ENCODE measurements at places on chromosomes 2 and 18.

DNA sequence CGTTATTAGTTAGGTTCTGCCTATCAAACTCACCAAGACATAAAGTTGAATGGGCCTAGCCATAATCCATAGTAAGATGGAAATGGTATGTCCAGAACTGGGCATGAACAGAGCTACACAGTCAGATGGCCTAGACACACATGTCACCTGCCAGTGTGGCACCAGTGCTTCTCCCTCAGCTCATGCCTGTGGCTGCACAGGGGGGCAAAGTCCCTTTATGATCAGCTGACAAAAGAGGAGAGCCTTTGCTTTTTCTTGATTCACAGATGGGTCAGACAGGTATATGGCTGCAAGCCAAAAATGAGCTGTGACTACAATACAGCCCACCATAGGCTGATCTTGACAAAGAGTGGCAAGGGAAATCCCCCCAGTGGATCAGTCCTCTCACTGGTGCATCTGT is 28.3 kb upstream of the STARD7 start:
- no peak for DNase-seq

DNA sequence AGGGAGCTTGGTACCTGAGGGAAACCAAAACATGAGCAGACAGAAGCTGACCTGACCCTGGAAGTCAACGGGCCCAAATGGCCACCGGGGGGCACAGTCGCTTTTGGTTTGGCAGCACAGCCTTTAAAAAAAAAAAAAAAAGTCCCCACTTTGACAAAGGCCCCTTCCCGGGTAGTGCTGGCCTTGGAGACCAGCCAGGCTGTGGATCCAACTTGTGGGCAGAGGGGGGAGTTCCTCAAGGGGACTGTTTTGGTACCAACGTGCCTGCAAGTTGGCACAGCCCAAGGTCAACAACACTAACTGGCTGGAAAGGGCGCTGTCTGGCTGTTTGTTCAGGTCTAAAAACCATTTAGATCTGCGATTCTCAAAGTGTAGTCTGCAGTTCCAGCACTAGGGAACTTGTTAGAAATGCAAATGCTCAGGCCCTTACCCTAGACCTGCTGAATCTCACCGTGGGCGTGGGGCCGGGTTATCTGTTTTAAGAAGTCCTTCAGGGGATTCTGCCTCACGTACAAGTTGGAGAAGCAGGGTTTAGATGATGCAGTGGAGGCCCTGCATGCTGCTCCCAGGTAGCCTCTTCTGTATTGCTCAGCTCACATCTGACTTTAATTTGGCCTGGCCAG is 83.0 kb downstream of the LPIN1 start:
- DNase-seq: peak; percentile 7

DNA sequence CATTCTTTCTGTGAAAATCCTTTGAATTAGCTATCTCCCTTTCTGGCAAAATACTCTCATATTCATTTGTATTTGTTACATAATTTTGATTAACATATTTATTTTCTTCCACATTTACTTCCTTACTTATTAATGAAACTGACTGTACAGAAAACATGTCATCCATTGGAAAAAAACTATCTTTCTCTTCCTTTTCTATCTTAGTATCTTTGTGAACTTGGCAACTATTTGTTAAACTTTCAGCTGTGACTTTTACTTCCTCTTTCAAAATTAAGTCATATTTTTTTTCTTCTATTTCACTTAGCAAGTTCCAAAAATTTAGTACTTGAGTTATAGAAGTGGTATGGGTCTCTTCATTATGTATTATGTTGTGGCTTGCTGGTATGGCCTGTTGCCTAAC is 2.6 kb downstream of the RAD51AP2 start:
- DNase-seq: no peak

DNA sequence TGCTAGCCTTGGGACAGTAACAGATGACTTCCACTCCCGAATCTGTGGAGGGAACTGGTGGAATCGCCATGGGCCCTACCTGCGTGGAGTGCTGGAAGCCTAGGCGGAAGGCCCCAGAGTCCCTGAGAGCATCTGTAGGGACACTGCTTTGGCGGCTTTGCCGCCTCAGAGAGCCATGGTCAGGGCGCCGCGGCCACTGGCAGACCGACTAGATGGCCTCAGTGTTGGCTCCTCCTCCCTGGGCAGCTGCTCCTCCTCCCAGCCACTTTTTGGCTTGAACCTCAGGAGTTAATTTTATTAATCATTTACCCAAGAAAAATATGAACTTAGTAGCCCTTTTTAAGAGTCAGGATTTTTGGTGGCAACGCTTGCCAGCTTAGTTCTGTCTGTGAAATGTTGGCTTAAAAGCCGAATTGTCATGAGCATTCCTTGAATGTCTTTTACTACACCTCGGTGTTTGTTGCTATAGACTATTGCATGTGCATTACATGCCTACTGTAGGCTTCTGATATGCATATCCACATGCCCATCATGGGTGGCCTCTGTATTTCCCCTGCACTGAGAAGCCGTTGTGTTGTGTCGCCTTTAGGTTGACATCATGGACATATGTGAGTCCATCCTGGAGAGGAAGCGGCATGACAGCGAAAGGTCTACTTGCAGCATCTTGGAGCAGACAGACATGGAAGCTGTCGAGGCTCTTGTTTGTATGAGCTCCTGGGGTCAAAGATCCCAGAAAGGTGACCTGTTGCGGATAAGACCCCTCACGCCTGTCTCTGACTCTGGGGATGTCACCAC is 2.4 kb downstream of the KLF11 start:
- DNase-seq: no peak

GRCh38 chr2:16561676-16562075 is 104.0 kb downstream of the CYRIA start:
- DNase-seq: no peak

DNA sequence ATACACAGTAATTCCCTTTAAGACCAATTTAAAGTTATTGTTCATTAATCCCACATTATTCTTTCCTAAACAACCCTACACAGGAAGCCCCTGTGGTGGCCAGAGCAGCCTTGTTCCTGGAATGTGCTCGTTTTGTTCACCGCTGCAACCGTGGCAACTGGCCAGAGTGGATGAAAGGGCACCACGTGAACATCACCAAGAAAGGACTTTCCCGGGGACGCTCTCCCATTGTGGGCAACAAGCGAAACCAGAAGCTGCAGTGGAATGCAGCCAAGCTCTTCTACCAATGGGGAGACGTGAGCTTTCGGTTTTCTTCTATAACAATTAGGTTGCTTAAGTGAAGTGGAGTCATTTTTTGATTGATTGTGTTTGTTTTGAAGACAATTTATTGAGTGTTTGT is 101.0 kb downstream of the UNC80 start:
- DNase-seq: no peak

DNA sequence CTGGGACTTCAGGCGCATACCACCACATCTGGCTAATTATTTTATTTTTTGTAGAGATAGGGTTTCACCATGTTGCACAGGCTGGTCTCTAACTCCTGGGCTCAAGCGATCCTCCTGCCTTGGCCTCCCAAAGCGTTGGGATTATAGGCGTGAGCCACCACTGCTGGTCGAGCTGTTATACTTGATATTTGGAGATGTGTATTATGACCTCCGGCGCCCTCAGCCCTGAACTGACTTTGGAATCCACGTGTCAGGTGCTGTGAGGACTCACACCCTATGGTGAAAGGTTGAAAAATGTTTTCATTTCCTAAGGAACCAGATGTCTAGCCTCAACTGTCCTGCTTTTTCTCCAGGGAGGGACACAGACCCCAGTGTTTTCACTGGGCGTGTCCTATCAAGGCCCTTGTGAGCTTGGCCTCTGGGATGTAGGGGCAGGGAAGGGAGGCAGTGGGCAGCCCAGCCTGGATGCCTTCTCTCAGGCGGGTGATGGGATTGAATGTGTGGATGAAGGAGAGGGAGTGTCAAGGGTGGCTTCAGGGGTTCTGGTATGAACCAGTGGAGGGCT is 56.4 kb upstream of the HAAO start:
- no peak for DNase-seq

DNA sequence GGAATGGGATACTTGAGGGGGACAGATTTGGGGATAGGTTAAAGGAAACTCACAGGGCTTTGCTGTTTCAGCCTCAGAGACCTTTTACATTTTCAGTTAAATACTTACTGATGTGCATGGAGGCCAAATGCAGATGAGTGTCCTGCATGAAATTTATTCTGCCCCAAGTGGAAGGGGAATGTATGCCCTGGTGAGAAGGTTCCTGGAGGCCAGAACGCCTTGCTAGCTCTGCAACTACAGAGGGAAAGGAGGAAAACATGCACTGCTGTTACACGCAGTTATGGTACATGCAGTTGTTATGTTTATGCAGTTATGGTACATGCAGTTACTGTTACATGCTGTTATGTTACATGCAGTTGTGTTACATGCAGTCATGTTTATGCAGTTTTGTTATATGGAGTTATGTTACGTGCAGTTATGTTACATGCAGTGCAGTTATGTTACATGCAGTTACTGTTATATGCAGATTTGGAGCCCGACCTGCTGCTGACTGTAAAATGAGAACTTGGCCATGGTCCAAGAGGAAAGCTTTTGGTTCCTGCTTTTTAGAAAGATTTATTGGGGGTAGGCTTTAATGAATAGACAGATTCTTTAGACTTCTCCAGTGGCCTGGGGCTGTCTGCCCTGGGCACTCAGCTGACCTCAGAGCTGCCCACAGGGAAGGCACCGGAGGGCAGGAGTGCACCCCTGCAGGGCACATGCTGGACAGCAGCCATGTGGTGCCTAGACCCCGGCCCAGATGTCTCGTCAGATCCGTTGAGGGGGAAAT is 84.1 kb downstream of the LDLRAD4 start:
- DNase-seq: no peak

DNA sequence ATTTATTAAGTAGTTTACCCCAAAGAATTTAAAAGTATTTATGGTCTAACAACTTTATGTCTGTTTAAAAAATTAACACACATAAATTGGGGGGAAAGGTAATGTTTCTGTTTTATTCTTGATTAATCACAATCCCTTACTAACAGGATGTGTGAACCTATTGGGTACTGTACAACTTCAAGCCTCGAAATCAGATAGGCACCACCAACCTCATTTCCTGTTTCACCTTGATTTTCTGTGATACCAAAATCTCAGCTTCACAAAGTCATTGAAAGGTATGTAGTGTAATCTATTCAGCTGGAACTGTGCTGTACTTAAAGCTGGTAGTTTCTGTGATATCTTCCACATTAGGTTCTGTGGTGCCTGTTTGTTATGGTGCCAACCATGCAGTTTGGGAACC is 4.0 kb downstream of the RNMT start:
- DNase-seq: no peak

- DNase-seq: no peak
Observed at GRCh38 chr2:177716484-177716883, 323.9 kb downstream of the AGPS start.

- no peak for DNase-seq
Observed at GRCh38 chr2:110126086-110126773, 10.6 kb upstream of the MALL start.

DNA sequence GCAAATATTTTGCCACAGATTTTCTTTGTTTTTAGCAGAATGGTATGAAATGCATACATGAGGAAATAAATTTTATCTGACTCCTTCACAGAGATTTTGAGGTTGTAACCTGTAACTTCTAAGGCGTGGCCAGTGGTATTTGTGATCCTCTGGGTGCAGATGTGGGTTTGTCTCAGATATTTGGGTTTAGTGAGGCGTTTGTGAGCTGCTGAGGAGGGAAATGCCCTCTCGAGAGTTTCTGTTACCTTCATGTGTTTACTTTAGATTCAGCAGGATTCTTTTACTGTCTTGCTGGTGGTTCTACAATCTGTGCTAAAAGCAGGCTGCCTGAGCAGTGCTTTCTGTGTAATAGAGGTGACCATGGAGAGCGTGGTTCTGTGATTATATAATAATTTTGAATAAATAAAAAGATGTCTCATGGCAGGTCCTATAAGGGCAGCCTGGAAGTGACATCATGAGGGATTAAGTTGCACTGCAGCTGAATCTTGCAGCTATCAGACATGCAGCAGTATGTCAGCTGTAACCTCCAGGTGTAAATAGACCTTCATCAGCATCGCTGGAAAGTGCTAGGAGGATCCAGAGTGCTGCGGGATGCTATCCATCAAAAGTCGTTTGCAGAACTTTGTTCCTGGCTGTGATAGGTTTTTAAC is 34.1 kb downstream of the TANC1 start:
- DNase-seq: no peak

DNA sequence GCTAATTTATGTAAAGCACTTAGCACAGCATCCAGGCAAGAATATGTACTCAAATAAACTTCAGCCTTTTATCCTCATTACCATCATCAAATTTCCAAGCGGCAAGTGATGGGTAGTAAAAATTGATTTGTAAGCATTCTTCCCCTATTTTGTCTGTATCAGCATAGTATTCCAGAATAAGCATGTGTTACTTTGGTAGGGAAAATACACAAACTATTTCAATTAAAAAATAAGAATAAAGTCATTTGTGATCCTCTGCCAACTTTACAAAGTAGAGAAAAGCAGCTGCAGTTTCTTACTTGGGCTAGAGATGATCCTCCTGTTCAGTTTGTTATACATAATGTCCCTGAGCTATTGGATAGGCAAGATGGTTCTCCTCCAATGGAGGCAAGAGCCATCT is 493.2 kb downstream of the ZEB2 start:
- DNase-seq: no peak

DNA sequence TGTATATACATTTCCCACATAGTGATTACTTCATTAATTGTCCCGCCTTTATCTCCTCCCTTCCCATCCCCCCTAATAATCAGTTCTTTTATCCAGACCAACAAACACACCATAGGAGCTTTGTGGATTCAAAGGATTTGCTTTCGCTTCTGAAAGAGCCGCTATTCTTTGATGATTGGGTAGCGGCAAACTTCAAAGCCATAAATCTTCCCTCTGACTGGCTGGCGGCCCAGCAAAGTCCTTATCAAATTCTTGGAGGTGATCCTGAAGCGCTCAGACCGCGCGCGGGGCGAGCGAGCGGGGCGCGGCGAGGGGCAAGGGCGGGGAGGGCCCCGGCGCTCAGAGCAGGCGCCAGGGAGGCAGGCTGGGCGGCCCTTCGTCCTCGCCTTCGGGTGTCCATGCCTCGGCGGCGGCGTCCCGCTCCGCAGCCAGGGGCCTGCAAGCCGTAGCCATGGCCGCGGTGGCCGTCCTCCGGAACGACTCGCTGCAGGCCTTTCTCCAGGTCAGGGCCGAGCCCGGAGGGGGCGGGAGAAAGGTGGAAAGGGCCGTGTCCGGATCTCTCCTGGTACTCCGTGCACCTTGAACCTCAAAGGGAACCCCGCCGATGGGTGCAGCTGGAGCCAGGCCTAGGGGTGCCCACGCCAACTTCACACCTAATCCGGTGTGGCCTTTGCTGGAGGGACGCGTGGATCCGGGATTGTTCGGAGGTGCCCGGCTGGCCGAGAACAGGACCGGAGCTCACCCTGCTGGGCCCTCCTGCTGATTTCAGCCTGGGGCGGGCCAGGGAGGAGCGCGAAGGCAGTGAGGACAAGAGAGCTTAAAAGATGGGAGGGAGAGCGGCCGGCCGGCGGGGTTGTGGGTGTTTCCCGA is at the start of gene SP5:
TSS of gene SP5 (plus strand) at position 276 of the 870 bp plus-strand sequence. CDS start at position 452, 176 bp downstream.
- DNase-seq: no peak

- no peak for DNase-seq
Observed at GRCh38 chr2:206556357-206556949, 85.8 kb upstream of the FAM237A start.

DNA sequence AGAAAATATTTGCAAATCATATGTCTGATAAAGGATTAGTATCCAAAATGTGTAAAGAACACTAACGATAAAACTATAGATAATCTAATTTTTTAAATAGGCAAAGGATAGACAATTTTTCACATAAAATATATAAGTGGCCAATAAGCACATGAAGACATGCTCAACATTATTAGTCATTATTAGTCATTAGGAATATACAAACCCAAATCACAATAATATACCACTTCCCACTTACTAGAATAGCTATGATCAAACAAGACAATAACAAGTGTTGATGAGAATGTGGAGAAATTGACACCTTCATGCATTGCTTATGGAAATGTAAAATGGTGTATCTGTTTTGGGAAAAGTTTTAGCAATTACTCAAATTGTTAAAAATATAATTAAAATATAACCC is 12.6 kb upstream of the MAP2 start:
- DNase-seq: no peak

Data from esophagus squamous epithelium (tissue), 5 donors.